ENCODE measurements at places on chromosomes 13 and 19. TPM values are rescaled to one million over a fixed set of nuclear protein-coding genes. Genes with fewer than 3 reads are reported as not detected.

The APOC4 gene
- not detected for polyA plus RNA-seq

The OR10H2 gene
- not detected for polyA plus RNA-seq

The ZNF560 gene
- not detected for polyA plus RNA-seq

The SCGB2B2 gene
- not detected for polyA plus RNA-seq

The PCSK4 gene
- not detected for polyA plus RNA-seq

The ZNF534 gene
- not detected for polyA plus RNA-seq

The RNF113B gene
- not detected for polyA plus RNA-seq

The NOVA2 gene
- not detected for polyA plus RNA-seq

The DBP gene
- 113 TPM for polyA plus RNA-seq

DNA sequence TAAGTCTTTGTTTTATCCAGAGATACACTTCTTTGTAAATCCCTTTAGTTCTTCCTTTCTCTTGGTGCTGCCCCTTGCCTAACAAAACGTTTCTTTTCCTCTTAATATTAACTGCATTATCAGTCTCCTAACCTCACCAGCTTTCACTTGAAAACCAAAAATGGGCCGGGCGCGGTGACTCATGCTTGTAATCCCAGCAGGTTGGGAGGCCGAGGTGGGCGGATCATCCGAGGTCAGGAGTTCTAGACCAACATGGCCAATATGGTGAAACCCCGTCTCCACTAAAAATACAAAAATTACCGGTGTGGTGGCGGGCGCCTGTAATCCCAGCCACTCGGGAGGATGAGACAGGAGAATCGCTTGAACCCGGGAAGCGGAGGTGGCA lies 329.8 kb upstream of the MIR17HG start:
- DNase-seq = no peak

- no peak for DNase-seq
Measured at GRCh38 chr13:52903320-52903719, 54.9 kb upstream of the PCDH8 start.

DNA sequence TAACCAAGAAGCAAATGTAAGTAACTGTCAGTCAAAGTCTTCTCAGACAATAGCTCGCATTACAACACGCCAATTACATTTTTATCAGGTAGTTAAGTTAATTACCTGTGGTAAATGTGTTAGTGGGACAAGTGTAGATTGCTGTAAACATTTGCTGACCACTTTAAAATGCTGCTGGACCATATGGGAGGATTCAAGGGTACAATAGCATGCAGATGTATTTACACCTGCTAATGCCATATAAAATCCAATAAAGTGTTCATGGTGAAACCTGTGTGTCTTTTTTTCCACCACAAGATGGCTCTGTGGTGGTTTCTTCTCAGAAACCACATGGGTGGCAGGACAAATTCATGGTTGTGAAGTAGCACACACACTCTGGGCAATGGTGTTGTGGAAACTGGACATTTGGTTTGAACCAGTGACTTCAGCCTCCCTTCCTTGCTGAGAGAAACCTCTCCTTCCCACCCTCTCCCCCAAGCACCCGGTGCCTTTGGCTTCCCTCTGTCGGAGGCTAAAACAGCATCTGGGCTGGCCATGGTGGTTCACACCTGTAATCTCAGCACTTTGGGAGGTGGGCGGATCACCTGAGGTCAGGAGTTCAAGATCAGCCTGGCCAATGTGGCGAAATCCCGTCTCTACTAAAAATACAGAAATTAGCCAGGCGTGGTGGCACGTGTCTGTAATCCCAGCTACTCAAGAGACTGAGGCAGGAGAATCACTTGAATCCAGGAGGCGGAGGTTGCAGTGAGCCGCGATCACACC lies 18.1 kb upstream of the GTF3A start:
- peak; percentile 49 for DNase-seq

GRCh38 chr19:35432911-35433310 lies 15.1 kb upstream of the FFAR2 start:
- DNase-seq = no peak

DNA sequence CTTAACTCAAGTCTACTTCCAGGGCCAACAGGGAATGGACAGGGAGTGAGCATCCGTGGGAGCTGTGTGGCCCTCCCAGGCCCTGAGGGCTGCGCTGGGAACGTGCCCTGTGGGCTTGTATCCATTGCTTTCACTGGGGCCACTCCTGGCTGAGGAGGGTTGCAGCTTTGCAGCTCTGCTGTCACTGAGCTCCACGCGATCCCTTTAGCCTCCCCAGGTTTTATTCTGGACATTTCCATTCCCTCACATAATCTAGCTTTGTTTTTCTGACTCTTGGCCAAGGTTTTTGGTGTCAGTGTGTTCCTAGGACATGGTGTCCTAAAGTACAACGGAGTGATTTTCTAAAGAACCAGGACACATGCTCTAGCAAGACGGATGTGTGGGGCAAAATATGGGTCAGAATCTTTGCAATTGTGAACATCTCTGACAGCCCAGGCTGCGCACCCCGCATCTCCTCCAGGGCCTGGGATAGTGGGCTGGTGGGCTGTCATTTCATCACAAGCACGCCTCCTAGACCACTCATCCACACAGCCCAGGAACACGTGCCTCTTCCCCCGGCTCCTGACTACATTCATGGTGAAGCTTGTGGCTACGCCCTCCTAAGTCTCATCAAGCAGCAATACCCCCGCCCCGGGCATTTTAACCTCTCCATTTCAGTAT lies 28.0 kb downstream of the GGACT start:
- DNase-seq = no peak

- no peak for DNase-seq
Measured at GRCh38 chr13:98978280-98978679, 416 bp upstream of the DOCK9 start.

GRCh38 chr13:76724421-76724820 lies 161.8 kb downstream of the KCTD12 start:
- no peak for DNase-seq

DNA sequence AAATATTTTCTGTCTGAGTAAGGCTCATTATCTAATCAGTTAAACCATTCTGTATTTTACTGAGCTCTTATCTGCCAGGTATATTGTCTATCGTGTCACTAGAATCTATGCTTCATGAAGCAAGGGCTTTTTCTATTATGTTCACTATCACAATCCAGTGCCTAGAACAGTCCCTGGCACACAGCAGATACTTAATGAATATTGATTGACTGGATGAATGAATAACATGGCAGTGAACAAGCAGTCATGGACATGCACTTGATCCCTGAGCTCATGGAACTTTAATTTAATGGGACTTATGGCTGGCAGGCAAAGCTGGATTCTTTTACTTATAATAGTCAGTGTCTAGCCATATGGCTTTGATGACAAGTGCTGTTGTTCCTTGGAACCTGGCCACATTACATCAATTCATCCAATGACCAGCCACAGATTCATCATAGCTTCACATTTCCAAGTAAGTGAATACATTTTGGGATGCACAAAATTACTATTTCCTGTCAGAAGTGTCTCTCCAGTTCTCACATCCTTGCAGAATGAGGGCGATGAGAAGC lies 214.8 kb downstream of the COG6 start:
- no peak for DNase-seq

DNA sequence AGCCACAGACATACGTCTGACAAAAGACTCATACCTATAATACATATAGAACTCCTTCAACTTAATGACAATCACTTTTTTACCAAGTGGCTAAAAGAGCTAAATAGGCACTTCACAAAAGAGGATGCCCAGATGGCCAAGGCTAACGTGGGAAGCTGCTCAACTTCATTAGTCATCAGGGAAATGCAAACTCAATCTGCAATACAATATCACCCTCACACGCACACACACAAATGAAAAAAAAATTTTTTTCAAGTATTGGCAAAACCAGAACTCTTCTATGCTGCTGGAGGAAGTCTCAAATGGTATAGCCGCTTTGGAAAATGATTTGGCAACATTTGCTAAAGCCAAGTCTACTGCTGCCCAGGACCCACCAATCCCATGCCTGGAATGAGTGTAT lies 14.6 kb upstream of the DNMT1 start:
- DNase-seq = no peak

DNA sequence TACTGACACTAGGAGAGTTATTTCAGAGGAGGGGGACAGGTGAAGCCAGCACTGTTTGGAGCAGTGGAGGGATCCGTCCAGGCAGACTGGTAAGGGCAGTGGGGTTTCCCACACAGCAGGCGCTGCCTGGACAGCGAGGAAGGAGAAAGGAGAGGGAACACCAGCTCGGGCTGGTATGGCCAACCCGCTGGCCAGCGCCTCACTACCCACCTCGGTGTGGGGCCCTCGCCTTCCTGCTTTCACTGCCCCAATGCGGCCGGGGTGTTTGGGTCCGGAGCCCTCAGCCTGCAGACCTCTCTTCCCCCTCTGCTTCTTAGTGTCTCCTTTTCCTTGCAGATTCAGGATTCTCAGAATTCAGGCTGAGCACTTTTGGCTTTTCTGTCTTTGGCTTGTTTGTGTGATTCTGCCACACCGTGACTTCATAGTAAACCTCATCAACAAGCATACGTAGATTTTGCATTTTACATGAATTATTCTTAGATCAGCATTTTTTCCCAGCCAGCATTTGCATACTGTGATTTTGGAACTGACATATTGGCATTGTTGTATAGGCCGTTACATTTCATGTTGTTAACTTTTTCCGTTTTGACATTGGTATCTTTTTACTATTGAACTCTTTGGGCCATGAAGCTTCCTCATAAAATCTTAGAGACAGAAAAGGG lies 294.1 kb downstream of the MYO16 start:
- no peak for DNase-seq

DNA sequence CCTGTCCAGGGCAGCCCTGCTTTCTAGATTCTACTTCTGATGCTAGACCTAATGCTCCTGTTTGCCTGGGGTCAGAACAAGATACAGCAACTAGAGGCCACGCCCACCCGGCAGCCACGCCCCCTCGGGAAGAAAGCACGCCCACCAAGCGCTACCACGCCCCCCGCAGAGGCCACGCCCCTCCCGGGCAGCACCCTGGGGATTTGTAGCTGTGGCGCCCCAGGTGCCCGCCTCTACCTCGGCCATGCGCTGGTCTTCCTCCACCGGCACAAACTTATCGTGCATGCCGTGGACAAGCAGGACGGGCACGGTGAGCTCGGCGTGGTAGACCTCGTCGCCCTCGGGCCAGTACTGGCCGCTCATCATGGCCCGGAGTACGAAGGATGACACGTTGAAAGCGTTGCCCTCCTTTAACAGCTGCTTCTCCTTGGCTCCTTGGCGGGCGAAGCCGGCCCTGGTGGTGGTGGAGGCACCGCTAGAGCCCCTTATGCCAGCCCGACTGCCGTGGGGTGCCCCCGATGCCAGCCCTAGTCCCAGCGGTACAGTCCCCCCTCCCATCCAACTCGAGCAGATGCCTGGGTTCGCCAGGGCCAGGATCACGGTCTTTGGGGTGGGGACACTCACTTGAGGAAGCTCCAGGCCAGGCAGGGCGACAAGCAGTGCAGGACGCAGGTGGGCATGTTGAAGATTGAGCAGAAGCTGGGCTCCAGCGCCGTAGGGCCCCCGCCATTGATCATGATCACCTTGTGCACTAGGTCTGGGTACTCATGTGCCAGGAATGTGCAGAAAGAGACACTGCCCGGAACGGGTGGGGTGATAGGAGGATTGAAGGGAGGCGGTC lies 9.0 kb downstream of the ABHD8 start:
- peak; percentile 27 for DNase-seq

GRCh38 chr13:86960876-86961275 lies 710.3 kb upstream of the SLITRK5 start:
- no peak for DNase-seq

DNA sequence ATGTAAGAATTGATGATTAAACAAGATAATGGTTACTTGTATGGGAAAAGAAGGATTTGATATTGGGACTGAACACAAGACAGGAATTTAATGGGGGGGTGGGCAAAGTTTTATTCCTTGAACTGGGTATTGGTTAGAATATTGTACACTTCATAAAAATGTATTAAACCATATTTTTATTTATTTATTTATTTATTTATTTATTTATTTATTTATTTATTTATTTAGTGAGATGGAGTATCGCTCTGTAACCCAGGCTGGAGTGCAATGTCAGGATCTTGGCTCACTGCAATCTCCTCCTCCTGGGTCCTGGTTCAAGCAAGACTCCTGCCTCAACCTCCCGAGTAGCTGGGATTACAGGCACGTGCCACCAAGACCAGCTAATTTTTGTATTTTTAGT lies 287.1 kb upstream of the SLITRK5 start:
- DNase-seq = no peak

All from CD4-positive, alpha-beta memory T cell (primary cell).